Iris pigment epithelial cell (primary cell): ENCODE measurements at places on chromosomes 6 and 20.

DNA sequence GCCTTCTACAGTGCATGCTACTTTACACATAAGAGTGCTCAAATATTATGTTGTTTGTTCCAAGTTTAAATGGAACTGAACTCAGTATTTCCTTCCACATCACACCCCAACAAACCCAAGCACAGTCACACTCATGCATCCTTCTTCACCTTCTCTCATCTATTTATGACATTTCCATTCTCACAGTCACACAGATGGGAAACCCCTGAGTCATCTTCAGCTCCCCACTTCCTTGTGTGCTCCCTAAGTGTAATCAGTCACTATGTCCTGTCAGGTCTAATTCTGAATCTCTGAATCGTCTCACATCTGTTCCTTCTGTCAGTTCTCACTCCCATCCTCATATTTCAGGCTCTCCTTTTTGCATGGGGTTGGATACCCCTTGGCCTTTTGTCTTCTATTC lies 96.0 kb downstream of the RIMS1 start:
- no peak for DNase-seq

- no peak for DNase-seq
Observed at GRCh38 chr6:138680085-138680484, 93.5 kb upstream of the CCDC28A start.

- peak; percentile 48 for DNase-seq
Observed at GRCh38 chr6:25788305-25788922, 33.9 kb downstream of the SLC17A4 start.

GRCh38 chr6:14452567-14453527 lies 335.3 kb downstream of the CD83 start:
- DNase-seq: no peak

GRCh38 chr20:36866681-36867495 lies 9.1 kb upstream of the TLDC2 start:
- DNase-seq: peak; percentile 56

- no peak for DNase-seq
Observed at GRCh38 chr6:108157234-108157980, 8.4 kb upstream of the NR2E1 start.

DNA sequence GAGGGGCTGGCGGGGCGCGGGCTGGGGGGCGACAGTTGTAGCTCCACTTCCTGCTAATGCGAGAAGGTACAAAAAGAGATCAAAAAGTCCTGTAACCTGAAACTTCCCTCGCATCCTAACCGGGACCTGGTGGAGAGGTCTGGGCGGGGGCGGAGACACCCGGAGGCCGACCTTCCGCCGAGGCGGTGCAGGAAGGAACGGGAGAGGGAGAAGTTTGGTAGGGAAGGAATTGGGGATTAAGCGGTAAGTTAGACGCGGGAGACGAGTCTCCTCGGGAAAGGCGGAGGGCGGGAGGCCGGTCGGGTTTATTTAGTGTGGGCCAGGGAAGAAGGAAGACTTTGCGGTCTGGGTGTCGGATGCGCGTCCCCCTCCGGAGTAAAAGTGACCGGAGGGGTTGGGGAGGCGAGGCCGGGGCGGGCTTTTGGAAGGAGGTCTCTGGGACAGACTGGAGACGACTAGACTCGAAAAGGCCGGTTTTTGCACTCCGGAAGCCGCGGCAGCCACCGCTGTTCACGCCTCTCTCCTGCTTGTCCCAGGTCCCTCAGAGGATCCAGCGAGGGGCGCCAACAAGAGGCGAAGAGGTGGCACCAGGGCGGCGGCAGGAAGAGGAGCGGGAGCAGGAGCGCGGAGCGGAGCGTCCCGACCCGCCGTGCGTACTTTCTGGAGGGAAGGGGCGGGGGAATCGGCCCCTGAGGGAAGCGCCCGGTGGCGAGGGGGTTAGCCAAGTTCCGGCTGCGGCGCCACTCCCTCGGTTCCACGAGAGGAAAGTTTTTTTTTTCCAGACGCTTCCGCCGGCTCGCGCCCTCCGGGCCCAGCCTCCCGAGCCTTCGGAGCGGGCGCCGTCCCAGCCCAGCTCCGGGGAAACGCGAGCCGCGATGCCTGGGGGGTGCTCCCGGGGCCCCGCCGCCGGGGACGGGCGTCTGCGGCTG lies 734 bp downstream of the TPBG start:
- peak; percentile 68 for DNase-seq
